ENCODE measurements at places on chromosomes 7 and 10. TPM values are rescaled to one million over a fixed set of nuclear protein-coding genes. Genes with fewer than 3 reads are reported as not detected.

Gene SYT15
- total RNA-seq: 2.8 TPM

Gene UNC5B
- 0.87 TPM for total RNA-seq

Gene INMT
- not detected for total RNA-seq

Gene ARHGEF35
- total RNA-seq: 0.23 TPM

Gene NPSR1
- total RNA-seq: not detected

Data from A549 treated with DMSO at 1 μM for 4 hours (cell line).